ENCODE measurements at places on chromosomes 7 and 10.
A peak's percentile ranks its signal among the peaks of the same experiment; 100 is the strongest.

DNA sequence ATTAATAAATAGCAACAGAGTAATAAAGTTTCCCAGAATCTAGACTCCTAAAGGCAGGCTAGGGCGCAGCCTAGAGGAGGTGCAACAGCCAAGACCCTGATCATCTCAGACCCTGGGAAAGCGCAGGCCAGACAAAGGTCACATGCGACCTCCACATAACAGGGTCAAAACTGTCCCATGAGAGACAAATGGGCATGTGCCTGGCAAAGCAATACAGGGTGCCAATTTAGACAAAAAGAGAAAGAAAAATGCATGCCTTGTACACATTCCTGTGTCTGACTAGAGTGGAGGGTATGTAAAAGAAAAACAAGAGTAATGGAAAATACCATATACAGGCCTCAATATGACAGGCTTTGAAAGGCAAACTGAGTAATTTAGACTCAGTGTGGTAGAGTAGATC lies 22.2 kb downstream of the MPP7 start:
- DNase-seq, result no peak

DNA sequence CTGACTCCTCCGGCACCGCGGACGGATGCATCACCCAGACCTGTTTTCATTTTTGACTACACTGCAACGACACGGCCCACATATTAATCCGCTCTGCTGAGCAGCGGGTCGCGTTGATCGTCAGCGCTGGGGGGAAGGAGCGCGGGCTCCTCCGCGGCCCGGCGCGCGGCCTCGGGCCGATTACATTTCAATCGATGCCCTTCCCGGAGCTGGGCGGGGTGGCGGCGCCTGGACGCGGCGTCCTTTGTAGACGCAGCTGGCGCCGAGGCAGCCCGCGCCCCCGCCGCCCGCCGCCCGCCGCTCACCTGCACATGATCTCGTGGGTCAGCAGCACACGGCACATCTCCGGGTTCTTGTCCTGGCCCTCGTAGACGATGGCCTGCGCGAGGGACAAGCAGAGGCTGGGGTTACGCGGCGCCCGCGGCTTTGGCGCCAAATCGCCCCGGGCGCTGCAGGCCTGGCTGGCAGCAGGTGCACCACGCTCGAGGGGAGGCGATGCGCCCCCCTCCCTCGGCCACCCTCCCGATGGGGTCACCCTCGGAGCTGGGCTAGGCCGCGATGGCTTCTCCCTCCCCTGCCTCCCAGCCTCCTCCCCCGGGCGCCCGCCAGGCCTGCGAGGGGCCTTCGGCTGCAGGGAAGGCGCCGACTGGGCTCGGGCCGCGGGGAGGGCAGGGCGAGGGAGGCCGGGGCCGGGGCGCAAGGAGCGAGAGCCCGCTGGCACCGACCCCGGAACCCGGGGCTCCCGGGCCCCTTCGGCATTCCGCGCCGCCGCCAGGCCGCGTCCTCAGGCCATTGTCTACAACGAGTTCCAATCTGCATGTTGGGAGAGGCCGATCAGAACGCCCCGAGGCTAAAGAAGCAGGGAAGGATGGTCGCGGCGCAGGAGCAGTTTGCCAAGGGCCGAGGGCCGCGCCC lies 5.2 kb downstream of the EBF3 start:
- DNase-seq, result peak; percentile 25

- no peak for DNase-seq
Observed at GRCh38 chr7:157682946-157683746, 346.3 kb downstream of the DNAJB6 start.

DNA sequence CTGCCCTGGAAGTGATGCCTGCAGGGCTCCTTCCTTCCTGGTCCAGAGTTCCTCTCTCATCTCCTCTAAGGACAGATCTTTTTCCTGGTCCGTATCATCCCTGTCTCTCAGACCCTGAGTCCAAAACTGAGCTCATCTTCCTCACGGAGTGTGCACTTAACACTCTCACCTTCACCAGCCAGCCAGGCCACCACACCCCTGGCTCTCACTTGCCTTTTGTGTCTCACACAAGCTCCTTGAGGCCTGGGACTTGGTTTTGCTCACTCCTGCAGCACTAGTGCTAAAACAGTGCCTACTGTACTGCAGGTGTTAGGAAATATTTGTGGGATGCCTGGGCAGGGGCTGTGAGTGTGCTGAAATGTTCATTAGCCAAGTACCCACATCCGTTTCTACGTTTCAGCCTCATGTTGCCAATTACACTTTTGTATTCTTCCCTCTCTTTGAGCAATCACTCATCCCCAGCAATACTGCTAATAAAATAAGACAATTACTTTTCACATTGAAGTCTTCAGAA lies 21.4 kb upstream of the PARP12 start:
- DNase-seq, result peak; percentile 22

DNA sequence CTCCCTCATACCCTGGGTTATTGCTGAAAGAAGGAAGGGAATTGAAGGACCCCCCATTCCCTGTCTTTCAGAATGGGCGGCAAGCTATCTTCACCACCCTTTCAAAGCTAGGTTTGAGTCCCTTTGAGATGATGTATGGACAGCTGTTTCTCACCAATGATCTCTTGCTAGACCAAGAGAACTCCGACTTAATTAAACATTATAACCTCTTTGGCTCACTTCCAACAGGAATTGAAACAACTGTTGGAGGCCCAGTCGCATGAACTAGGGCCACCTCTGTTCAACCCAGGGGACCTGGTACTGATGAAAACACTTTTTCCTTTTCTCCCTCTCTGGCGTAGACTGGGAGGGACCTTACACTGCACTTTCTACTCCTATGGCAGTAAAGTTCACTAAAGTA lies 110.6 kb downstream of the ITGB8 start:
- DNase-seq, result no peak

DNA sequence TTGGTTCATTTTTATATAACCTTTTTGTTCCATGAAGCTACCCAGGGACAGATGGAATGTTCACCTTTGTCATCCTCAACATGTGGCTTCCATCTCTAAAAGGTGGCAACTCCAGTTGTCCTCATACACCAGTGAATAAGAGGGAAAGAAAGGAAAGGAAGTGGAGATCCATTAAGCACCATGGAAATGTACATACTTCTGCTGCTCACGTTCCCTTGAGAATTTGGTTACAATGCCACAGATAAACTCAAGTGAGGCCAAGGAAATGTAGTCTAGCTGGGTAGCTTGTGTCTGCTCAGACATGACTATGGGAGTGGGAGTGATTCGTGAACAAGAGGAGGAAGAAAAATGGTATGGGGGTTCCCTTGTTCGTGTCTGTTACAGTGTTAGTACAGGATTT lies 237.1 kb upstream of the FAM3C start:
- DNase-seq, result no peak

- no peak for DNase-seq
Observed at GRCh38 chr10:82267014-82267413, 392.0 kb downstream of the NRG3 start.

GRCh38 chr10:109893386-109893785 lies 29.9 kb downstream of the XPNPEP1 start:
- no peak for DNase-seq

- DNase-seq, result no peak
Observed at GRCh38 chr7:73901231-73901822, 40.4 kb downstream of the TMEM270 start.

DNA sequence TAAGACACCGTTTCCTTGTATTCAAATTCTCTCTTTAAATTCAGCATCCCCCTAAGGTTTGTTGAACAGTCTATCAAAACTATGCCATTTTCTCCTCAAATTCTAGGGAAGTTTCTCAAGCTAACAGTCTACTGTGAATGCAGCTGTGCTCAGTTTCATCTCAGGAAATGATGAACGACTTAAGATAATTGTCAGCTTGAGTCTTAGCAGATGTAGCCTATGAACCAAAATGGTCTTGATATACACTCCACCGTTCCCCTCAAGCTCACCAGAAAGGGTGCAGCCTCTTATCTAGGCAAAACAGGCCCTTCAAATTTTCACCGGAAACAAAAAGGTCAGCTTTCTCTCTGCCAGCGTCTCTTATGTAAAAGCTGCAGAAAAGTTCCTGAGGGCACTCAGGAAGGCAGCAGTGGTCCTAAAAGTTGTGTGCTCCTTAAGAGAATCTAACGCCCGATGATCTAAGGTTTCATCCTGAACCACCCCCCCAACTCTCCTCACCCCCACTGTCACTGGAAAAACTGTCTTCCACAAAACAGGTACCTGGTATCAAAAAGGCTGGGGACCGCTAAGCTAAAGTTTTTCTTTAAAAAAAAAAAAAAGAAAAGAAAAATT lies 2.1 kb downstream of the DNAJC9 start:
- no peak for DNase-seq

- DNase-seq, result no peak
Observed at GRCh38 chr7:31890198-31890597, 180.0 kb downstream of the PDE1C start.

GRCh38 chr10:13669901-13670300 lies 83.1 kb downstream of the PRPF18 start:
- no peak for DNase-seq

GRCh38 chr7:46421441-46422230 lies 500.6 kb upstream of the IGFBP3 start:
- no peak for DNase-seq

DNA sequence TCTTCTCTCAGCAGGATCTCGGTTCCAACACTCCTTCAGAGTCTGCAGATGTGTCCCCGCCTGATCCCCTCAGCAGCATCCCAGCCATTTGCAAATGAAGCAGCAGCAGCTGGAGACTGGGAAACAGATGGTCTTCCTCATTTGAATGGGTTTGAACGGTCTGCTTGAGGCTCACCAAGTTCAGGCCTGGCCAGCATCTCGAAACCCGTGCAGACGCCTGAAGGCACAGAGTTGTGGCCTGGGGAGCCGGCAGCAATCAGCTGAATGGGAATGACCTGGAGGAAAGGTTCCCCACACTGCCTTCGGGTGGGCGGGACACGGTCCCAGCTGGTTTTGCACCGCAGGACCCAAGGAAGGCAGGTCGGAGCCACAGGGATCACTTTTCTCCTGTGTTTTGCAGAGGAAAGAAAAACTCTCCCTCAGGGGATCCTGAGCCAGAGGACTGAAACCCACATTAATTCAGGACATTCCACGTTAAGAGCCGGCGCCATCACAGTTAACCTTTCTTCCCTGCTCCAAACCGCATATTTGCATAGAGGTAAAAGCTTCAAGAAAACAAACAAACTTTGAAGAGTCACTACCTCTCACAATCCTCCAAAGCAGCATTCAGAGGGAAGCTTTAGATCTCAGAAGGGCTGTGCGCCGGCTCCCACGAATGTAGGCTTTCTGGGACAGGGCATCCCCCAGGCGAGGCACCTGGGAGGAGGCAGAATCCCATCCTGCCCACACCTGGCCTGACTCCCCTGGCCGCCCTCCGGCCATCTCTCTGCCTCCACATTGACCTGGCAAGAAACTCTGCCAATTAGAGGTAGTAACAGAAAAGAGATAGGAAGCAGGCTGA lies 17.7 kb downstream of the FGFR2 start:
- no peak for DNase-seq

GRCh38 chr7:139825666-139826290 lies 3.3 kb upstream of the TBXAS1 start:
- DNase-seq, result no peak

DNA sequence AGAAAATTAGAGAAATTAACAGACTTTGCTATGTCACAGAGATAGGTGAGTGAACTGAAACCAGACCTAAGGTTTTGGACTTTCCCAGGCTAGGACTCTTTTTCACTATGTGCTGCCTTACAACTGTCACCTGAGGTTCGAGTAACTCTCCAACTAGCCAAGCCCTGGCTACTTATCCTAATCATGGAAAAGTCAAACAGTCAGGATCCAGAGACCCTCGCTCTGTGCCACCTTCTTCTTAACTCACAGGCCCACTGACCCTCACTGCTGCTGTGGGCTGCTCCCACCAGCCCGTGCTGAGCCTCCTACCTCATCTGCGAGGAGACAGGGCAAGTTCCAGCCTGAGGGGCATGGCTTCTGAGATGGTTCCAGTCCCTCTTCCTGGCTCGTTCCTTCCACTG lies 211.4 kb upstream of the KLF14 start:
- no peak for DNase-seq

- DNase-seq, result no peak
Observed at GRCh38 chr10:29069941-29070340, 218.9 kb upstream of the LYZL1 start.

DNA sequence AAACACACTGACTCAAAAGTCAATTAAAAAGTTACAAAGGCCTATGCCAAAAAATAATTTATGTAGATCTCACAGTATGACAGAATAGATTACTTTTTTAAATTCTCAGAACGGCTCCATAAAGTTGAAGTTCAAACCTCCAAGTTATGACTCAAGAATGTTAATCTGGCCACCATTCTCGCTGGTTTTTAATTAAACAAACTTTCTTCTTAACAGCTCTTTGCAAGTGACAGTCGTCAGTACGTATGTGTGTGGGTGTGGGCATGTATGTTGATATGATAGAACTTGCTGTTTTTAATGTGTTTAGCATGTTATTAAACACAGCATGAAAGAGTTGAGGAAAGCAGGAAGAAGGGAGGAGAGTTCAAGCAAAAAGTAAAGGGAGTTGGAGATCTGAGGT lies 18.5 kb downstream of the PRKCQ start:
- no peak for DNase-seq

GRCh38 chr10:5590816-5591215 lies 66.1 kb downstream of the CALML3 start:
- no peak for DNase-seq

DNA sequence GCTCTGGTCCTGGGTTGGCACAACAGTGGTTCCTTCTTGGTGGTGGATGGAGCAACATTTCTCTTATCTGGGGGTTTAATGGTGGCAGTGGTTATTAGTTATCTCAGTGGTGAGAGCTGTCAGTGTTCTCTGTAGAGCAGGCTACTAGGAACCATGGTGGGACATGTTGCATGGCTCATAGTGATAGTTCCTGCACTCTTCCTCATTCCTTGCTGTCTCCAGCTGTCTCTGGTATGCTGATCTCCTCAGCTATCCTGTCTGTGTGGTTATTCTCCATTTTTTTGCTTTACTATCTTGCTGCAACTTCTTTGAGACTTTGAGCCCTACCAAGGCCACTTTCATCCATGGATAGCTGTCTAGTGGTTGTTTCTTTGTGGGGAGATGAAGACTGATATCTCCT lies 44.0 kb downstream of the CCDC7 start:
- no peak for DNase-seq

GRCh38 chr7:86913709-86914108 lies 145.7 kb downstream of the ELAPOR2 start:
- no peak for DNase-seq

DNA sequence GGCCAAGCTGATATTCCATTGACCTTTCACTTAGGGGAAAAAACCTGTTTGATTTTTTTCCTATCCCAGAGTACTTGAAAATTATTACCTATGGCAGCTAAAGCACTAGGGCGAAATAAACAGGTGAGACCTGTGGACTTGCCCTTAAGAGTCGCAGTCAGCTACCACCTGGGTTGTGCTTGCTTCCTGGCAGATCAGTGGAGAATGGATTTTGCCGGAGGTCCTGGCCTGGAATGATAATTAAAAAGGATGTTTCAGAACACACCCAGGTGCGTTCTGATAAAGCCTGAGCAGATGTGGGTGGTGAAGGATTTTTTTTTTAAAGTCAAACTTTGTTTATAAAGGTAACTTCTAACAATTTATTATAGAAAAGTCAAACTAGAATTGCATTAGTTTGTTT lies 59.1 kb downstream of the AUTS2 start:
- DNase-seq, result no peak

DNA sequence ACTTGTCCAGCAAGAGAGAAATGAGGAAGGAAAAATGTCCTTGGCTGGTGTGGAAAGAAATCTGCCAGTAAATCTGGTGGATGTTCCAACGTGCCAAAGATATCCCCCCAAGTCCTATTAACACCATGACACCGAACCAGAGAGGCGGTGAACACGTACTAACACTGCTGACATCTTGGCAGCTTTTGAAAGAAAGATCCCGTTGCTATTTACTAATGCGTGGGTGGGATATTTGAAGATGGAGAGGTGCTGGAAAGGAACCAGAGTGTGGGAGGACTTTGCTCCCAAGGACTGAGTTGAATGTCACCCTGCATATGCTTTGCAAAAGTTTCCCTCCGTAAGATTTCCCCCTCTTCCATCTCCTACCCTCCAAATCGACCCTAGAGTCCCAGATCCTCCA lies 7.9 kb downstream of the CCDC3 start:
- no peak for DNase-seq
